ENCODE measurements at places on chromosomes 4 and X. TPM values are rescaled to one million over a fixed set of nuclear protein-coding genes. Genes with fewer than 3 reads are reported as not detected.

GRCh38 chrX:110159235-110159634 lies 156.3 kb downstream of the TMEM164 start:
- DNase-seq: no peak
- no peak overlapping the region for H3K4me3 ChIP-seq
- no peaks in the 10 kb centered on the region for H3K4me1 ChIP-seq
- H3K27ac ChIP-seq: no peak overlapping the region

DNA sequence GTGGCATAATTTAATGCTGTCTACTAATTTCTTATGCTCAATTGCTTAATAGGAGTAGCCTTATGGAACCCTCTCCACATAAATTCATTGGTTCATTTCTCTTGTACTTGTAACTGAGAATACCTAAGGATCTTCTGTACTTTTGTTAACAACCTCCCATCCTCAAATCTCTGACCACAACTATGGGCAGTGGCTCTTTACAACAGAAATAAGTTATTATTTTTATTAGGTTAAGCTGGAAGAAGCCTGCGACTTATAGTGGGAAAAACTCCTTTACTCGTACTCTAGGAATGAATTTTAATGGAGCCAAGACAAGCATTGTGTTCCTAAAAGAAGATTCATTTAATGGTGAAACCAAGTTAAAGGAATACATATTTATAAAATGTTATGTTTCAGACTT lies 337.1 kb upstream of the CTSO start:
- H3K4me3 ChIP-seq: peak overlapping the region; percentile 33
- DNase-seq: no peak
- H3K27ac ChIP-seq: peak overlapping the region; percentile 57
- no peaks in the 10 kb centered on the region for H3K36me3 ChIP-seq
- peaks cover 28% of the 10 kb centered on the region for H3K4me1 ChIP-seq
- no peaks in the 10 kb centered on the region for H3K27me3 ChIP-seq

DNA sequence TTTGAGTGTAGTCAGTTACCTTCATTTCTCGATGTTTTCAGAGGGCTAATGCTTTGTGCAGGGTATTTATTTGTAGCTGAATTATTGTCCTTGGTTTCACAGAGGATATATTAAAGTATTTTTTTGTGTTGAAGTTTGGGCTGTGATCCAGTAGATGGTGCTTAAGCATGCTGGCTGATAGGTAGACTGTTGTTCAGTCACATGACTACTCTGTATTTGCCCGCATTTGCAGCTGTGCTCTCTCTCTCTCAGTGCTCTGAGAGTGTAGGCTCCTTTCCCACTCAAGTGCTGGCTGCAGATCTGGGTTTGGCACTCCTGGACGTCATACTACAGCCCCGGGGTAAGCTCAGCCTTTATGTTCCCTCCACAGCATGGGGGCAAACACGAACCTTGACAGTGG lies 21.7 kb downstream of the RAB40AL start:
- peaks cover 11% of the 10 kb centered on the region for H3K4me1 ChIP-seq
- no peak for DNase-seq
- H3K36me3 ChIP-seq: no peaks in the 10 kb centered on the region
- no peak overlapping the region for H3K4me3 ChIP-seq
- no peaks in the 10 kb centered on the region for H3K27me3 ChIP-seq

DNA sequence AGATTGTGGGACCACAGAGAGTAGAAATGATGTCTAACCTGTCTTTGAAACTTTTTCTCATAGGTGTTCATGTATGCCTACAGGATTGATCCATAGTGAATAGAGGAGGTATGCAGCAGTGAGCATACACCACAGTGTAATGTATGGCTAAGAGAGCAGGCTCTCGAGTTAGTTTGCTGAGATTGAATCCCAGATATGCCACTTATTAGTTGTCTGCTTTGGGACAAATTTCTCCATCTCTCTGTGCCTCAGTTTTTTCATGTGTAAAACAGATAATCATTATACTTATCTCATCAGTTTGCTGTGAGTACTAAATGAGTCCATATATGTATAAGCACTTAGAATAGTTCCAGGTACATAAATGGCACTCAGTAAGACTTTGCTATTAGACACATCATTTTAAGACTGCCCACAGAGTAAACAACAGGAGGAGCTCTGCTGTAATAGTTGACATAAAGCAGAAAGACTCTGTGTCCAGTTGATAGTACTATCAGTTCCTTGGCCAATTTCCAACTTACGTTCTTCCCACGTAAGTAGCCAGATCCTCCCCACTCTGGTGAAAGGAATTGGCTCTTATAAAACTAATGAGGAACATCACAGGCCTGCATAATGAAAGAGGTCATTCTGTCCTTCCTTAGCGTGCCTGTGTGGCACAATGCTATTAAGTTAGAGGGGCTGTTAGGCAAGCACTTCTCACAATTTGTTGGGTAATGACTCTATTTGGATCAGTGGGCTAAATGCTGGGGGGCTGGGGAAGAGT lies 20.7 kb upstream of the RNF150 start:
- DNase-seq: peak; percentile 50
- no peaks in the 10 kb centered on the region for H3K27me3 ChIP-seq
- H3K4me1 ChIP-seq: peaks cover 14% of the 10 kb centered on the region
- no peak overlapping the region for H3K4me3 ChIP-seq
- H3K36me3 ChIP-seq: no peaks in the 10 kb centered on the region
- peak overlapping the region; percentile 68 for H3K27ac ChIP-seq

GRCh38 chr4:55947254-55947882 lies 1.4 kb upstream of the CEP135 start:
- no peak for DNase-seq
- peak overlapping the region; percentile 65 for H3K4me3 ChIP-seq

DNA sequence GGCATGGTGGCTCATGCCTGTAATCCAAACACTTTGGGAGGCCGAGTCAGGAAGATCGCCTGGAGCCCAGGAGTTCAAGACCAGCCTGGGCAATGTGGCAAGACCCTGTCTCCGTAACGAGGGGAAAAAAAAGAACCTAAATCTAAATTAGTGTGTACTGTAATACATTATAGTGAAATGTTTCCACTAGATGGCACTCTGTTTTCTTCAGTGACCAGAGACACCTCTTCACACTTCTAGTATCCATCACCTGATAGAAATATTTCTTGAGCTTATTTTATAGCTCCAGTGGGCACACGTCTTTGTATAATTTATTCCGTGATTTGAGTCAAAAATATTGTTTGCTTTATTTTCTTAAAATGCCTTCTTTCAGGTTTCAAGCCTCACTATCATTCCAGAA lies 600.9 kb upstream of the DIPK2B start:
- no peaks in the 10 kb centered on the region for H3K27me3 ChIP-seq
- DNase-seq: peak; percentile 10
- peak overlapping the region; percentile 97 for H3K27ac ChIP-seq

- DNase-seq: no peak
- H3K4me3 ChIP-seq: no peak overlapping the region
- H3K36me3 ChIP-seq: no peaks in the 10 kb centered on the region
- no peak overlapping the region for H3K27ac ChIP-seq
Observed at GRCh38 chrX:5080791-5081190, 1147.9 kb downstream of the NLGN4X start.

DNA sequence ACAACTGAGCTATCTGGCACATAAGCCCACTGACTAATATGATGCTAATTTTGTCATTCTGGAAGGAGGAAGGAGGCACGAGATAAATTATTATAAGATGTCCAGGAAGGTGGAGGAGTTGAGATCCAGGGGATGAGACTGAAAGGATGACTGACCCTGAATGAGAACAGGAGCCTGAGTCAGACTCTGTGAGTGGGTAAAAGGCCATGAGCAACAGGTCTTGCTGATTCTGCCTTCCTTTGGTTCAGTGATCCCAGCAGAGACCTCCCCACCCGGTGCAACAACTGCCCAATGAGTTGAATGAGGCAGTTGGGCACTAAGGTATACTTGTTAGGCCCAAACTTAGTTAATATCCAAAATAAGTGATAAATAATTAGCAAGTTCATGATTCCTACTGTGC lies 238.1 kb upstream of the GPC4 start:
- no peak for DNase-seq
- no peaks in the 10 kb centered on the region for H3K36me3 ChIP-seq
- no peaks in the 10 kb centered on the region for H3K27me3 ChIP-seq
- H3K4me3 ChIP-seq: no peak overlapping the region

DNA sequence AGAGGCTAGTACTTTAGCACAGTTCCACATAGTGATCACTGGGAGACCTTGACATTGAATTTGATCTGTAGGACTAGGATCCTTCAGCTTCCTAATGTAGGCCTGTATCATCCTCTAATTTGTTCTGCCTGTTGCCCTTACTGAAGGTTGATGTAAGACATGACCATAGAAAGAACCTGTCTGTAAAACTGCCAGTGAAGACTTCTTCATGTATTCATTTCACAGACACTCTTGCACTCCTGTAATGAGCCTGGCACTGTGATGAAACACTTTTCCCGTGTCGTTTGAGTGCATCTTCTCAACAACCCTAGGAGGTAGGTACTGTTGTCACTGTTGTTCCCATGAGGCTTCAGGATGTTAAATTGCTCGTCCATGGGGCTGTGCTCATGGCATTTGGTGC lies 14.7 kb downstream of the RAB9A start:
- H3K27ac ChIP-seq: peak overlapping the region; percentile 18
- DNase-seq: no peak
- H3K36me3 ChIP-seq: peaks cover 20% of the 10 kb centered on the region
- H3K4me3 ChIP-seq: no peak overlapping the region
- no peaks in the 10 kb centered on the region for H3K27me3 ChIP-seq

DNA sequence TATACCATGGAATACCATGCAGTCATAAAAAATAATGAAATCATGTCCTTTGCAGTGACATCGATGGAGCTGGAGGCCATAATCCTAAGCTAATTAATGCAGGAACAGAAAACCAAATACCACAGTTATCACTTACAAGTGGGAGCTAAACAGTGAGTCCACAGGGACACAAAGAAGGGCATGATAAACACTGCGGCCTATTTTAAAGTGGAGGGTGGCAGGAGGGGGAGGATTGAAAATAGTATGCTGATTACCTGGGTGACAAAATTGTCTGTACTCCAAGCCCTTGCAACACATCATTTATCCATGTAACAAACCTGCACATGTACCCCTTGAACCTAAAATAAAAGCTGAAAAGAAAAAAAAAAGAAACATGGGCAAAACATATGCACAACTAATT lies 16.7 kb upstream of the SLC9B1 start:
- H3K4me3 ChIP-seq: no peak overlapping the region
- DNase-seq: no peak
- H3K4me1 ChIP-seq: no peaks in the 10 kb centered on the region
- no peak overlapping the region for H3K27ac ChIP-seq
- H3K27me3 ChIP-seq: no peaks in the 10 kb centered on the region
- H3K36me3 ChIP-seq: peaks cover 11% of the 10 kb centered on the region

GRCh38 chrX:145843146-145843904 lies 25.7 kb downstream of the SLITRK2 start:
- no peaks in the 10 kb centered on the region for H3K4me1 ChIP-seq
- H3K27me3 ChIP-seq: no peaks in the 10 kb centered on the region
- no peak for DNase-seq
- no peaks in the 10 kb centered on the region for H3K36me3 ChIP-seq
- H3K27ac ChIP-seq: no peak overlapping the region

DNA sequence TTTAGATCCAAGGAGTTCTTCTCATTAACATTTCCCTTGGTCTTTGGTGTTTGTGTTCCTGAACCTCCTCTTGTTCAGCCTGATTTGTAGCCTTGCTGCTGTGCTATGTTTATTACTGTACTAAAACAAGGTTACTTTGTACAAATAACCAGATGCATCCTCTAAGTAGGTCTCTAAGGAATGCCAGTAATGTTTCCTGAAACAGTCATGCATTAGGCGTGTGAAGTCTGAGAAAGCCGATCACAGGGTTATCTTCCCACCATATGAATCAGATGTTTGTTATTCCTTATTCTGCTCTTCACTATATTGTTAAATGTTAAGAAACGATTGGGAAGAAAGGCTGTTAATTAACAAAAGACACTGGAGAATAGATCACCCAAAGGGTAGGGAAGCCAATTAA lies 66.9 kb downstream of the GALNTL6 start:
- H3K27ac ChIP-seq: no peak overlapping the region
- H3K4me3 ChIP-seq: no peak overlapping the region
- H3K36me3 ChIP-seq: no peaks in the 10 kb centered on the region
- no peaks in the 10 kb centered on the region for H3K4me1 ChIP-seq

- peaks cover 2% of the 10 kb centered on the region for H3K4me1 ChIP-seq
- DNase-seq: no peak
- no peak overlapping the region for H3K4me3 ChIP-seq
- no peaks in the 10 kb centered on the region for H3K36me3 ChIP-seq
- no peak overlapping the region for H3K27ac ChIP-seq
- H3K27me3 ChIP-seq: no peaks in the 10 kb centered on the region
Observed at GRCh38 chr4:137707626-137708025, 175.3 kb upstream of the PCDH18 start.

DNA sequence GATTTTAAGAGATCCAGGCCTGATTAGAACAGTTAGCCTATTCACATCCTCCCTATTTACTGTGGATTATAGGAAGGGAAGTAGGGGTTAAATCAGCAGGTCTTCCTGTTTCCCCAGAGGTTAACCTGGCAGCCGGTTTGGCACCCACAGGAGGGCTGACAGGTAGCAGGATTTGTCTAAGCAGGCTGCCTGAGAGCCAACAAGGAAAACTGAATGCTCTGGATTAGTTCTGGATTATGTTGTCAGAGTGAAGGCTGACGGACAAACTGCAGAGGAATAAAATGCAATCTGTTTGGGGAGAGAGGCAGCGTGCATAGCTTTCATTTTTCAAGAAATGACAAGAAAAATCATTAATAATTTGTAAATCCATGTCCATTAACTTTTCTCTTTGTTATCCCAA lies 397.1 kb upstream of the FAM241A start:
- H3K4me1 ChIP-seq: no peaks in the 10 kb centered on the region
- no peak overlapping the region for H3K27ac ChIP-seq
- no peaks in the 10 kb centered on the region for H3K27me3 ChIP-seq
- DNase-seq: no peak
- H3K36me3 ChIP-seq: no peaks in the 10 kb centered on the region

DNA sequence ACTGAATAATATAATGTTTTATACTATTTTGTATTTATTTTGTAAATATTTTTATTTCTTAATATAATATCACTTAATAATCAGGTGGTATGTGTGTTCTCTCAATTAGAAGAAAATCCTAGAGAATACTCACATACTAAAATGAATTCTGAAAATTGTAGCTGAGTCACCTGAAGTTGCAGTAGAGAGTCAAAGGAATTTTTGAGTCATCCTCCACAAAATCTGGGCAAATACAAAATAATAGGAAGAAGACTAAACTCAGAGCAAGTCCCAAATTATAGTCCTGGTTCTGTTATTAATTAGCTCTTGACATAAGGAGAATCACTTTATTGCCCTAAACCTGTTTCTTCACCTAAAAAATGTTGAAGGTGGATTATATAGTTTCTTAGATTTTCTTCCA lies 57.8 kb downstream of the SPATA4 start:
- H3K36me3 ChIP-seq: no peaks in the 10 kb centered on the region
- no peaks in the 10 kb centered on the region for H3K27me3 ChIP-seq
- DNase-seq: no peak
- no peak overlapping the region for H3K27ac ChIP-seq
- H3K4me1 ChIP-seq: peaks cover 5% of the 10 kb centered on the region

Gene CENPVL2
- polyA plus RNA-seq: 0.03 TPM

Gene CLDN2
- 0.36 TPM for polyA plus RNA-seq

Gene PLAC8
- polyA plus RNA-seq: 11.2 TPM

Gene PDCL2
- not detected for polyA plus RNA-seq

Gene NFKB1
- polyA plus RNA-seq: 12.2 TPM

Gene RBPJ
- 13.8 TPM for polyA plus RNA-seq

Gene SMIM43
- polyA plus RNA-seq: 37.2 TPM

Gene MAPK10
- polyA plus RNA-seq: 13.0 TPM

Gene GPR78
- polyA plus RNA-seq: not detected

Gene MAOB
- polyA plus RNA-seq: 0.93 TPM
